ENCODE measurements at places on chromosomes 2 and 18.

- DNase-seq, result no peak
These were observed 110.1 kb upstream of the SMAD2 start for GRCh38 chr18:48040457-48041110.

DNA sequence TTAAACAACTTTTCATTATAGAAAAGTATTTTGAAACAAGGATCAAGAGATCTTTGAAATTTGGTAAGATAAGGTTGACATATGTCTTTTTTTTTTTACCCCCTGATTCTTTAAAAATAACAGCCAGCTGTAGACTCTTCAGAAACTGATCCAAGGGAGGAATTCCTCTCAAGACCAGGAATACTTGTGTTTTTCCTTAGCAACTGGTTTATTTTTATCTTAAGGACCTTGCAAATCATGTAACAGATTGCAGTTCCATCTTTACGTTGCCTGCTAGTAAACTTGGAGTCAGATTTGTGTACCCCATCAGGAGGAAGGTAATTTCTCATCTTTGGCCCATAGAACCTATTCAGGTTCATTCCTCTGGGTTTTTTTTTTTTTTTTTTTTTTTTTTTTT lies 71.6 kb downstream of the BOLA3 start:
- no peak for DNase-seq

- no peak for DNase-seq
These were observed 63.4 kb downstream of the NCKAP5 start for GRCh38 chr2:133504566-133505505.

DNA sequence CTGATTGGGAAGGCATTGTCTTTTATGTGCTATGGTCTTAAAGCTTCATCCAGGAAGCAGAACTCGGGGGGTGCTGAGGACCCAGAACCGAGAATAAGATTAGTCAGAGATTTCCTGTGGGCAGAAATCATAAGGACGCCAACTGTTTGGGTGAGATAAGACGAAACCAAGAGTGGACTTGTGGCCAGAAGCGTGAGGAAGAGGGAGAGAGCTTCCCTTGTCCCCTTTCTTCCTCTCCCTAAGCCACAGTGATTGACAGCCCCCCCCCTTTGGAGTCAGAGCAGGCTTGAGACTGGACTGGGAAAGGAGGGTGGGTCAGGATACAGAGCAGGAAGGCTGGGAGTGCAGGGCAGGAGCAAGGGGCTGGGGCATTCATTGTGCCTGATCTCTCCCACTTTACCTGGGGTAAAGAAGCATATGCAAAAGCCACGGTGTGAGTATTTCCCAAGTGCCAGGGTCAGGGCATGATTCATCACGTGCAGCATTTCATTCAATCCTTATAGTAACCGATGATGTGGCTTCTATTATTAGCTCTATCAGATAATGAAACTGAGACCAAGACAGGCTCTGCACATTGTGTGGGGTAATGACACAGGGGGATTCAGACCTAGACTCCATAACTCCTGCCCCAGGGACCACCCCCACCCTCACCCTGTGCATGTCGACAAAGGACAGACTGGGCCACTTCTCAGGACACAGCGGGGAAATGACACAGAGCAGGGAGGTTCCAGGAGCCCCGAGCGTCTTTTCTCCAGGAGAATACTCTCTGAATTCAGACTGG lies 3.0 kb upstream of the IL1RN start:
- DNase-seq, result no peak

- DNase-seq, result no peak
These were observed 29.4 kb upstream of the RNF149 start for GRCh38 chr2:101337877-101338276.

GRCh38 chr2:83253848-83254247 lies 1205.2 kb downstream of the SUCLG1 start:
- DNase-seq, result no peak

DNA sequence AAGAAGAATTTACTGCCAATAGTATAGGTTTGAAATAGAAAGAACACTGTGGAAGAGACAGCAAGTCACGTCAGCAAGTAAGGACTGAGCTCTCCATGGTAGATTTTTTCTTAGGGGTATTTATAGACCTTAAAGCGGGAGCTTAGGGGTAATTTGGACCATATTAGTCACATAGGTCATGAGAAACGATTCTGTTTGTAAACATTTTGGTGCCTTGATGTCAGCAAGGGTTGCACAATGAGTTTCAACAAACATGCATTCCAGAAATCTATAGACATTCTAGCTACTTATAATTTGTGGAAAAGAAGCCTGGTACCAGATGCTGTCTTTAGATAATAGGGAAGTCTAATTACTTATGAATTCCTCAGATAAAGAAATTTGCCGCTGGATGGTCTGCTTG lies 624.7 kb downstream of the TDRD15 start:
- no peak for DNase-seq

GRCh38 chr2:116141891-116142474 lies 1672.5 kb upstream of the DDX18 start:
- no peak for DNase-seq

GRCh38 chr2:119590873-119591272 lies 46.6 kb downstream of the CFAP221 start:
- DNase-seq, result no peak

GRCh38 chr2:70433315-70433714 lies 120.3 kb downstream of the TGFA start:
- DNase-seq, result no peak

GRCh38 chr18:35164133-35164532 lies 76.7 kb upstream of the ZNF397 start:
- no peak for DNase-seq

GRCh38 chr2:101305035-101305434 lies 3.5 kb downstream of the RNF149 start:
- DNase-seq, result no peak

DNA sequence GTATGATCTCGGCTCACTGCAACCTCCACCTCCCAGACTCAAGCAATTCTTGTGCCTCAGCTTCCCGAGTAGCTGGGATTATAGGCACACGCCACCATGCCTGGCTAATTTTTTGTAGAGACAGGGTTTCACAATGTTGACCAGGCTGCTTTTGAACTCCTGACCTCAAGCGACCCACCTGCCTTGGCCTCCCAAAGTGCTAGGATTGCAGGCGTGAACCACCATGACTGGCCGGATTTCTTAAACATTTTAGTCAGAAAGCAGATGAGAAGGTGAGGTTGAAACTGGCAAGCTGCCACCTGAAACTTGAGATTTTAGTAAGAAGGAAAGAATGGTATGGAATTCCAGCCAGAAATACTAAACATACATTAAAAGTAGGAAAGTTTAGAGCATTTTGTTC lies 31.9 kb downstream of the KLHL23 start:
- no peak for DNase-seq

DNA sequence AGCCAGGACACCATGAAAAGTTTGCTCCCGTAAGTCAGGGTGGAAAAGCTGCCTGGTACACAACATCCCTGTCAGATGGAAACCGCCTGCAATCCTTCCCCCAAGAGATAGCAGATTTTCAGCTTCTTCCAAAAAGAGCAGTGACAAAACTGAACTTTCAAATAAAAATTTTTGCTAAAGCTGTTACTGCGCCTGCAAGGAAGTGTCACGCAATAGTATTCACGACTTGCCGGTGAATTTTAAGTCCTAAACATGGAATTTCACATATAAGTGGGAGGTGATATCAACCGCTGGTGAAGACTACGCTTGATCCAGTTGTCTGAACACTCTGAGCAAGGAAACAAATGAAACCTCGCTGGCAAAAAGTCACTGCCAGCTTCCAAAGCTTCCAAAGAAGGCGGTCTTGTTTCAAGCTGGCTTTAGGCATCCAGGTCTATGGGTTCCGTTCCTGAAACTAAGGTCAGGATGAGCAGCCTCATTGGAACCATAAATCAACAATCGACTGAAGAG lies 2.8 kb downstream of the COL6A3 start:
- DNase-seq, result no peak

- DNase-seq, result no peak
These were observed 102.1 kb upstream of the RAB27B start for GRCh38 chr18:54726143-54726542.

DNA sequence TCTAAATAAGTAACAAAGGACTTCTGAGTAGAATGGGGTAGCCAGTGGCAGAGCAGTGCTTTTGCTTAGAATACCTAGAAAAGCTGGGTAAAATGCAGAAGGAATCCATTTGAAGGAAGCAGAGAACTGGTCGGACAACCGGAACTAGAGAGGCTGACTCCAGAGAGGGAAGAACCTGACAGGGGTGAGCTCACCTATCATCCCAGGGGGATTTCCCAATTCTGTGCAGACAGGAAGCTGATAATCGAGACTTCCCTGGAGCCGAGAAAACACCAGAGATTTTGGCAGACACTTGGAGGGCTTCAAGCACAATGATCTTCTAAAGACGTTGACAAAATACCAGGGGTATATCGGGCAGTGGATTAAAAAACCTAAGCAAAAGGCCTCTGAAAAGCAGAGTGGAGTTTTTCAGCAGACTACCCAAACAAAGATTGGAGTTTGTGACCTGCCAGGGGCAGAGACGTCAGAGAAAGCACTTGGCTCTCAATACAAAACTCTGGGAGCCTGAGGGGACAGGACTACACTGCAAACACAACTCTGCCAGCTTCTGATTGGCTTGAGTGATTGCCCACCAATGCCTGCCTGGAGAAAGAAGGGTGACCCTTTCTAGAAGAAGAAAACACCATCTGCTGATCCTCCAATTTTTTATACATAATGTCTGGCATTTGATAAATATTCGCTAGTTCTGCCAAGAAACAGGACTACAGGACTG lies 67.5 kb upstream of the TTN start:
- no peak for DNase-seq

- DNase-seq, result no peak
These were observed 17.5 kb downstream of the KIAA2012 start for GRCh38 chr2:202090530-202090929.

DNA sequence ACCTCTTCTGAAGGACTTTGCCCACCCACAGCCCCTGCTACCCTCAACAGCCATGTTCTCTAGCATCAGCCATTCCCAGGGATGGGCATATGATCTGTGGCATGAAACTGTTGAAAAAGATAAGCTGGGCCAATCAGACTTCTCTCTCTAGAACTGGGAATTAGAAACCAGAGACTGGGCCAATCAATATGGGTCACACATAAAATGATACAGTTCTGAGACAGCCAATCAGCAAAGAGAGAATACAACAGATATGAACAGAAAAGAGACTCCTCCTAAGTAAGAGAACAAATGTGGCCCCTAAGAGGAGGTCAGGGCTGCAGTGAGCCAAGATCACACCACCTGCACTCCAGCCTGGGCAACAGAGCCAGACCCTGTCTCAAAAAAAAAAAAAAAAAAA lies 2.1 kb downstream of the KIDINS220 start:
- no peak for DNase-seq

DNA sequence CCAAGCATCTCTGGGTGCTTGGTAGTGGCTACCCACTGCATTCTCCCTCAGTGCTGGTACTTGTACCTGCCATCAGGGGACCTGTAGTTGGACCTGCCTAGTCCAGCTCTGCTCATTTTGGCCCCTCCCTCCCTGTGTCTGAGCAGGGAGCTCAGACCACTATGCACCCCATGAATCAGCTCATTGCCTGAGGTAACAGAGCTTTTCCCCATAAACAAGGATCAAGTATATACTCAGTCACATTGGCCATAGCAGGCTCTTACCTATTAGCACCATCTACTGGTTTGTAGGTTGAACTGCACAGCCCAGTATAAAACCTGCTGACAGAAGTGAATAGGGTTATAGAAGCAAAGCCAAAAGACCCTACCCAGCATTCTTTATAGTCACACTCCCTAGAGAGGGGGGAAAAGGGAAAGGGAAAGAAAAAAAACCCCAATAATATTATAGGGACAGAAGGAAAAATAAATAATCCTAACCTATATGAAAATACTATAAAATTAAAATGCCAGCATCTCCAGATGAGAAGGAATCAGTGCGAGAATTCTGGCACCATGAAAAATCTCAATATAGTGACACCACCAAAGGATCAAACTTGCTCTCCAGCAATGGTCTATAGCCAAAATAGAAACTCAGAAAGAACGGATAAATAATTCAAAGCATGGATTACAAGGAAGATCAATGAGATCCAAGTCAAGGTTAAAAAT lies 6.9 kb upstream of the FLACC1 start:
- DNase-seq, result no peak

DNA sequence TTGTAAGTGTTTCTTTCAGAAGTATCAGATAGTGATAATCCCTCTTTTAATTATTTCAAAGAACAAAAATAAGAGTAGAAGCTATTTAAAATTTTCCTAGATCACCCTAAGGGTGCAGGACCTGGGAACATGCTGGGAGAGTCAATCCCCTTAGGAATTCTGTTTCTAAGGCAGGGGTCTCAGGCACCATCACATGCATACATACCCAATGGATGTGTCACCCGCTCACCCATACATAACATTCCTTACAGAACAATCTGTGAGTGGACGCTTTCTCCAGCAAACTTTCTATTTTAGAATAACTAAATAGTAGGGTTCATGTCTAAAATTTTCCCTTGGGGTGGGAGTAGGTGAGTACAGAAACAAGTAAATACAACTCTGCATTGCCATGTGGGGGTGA lies 8.4 kb downstream of the DSEL start:
- DNase-seq, result no peak

DNA sequence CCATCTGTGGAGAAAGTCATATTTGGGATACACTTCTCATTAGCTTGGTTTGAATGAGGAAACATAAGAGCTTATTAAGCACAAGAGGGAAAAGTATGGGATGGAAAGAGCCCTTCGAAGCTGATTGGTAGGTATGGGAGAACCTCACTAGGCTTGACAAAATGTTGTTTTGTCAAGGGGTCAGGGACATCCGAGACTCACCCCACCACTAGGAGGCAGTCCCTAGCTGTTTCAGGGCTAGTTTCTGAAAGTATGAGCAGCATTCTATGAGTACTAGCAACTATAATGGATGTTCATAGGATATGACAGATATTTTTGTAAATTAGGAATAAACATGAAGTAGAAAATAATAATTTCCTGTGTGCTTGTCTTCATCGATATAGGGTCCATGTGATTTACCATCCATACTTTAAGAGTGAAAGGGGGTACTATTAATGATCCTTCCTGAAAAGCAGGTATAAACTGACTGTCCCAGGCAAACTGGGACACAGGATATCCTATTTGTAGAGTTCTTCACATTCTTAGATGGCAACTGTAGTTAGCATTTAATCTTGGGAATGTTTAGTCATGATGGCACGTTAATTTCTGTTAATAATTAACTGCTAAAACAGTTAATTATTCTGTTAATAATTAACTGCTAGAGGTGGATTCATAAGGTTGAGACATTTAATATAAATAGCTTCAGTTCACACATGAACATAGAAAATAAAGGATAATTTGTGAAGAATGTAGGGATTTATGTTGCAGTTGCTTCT lies 28.4 kb downstream of the OTX1 start:
- DNase-seq, result no peak

DNA sequence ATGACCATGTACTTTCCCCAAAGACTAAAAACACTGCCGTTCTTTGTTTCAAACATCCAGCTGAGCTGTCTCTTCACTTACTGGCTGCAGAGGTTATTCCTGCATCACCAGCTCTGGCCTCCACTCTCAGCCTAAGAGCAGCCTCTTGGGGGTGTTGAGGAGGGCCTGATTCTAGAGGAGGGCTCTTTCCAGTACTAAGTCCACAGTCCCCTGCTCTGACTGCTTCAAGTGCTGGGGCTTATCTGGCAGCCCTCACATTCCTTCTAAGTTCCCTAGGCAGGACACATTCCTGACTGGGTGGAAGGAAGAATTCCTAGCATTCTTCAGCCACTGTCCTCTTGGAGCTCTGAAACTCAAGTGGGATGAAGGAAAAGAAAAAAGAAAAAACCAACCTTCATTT lies 32.9 kb upstream of the EHBP1 start:
- DNase-seq, result no peak

GRCh38 chr2:160278879-160279177 lies 78.8 kb upstream of the ITGB6 start:
- no peak for DNase-seq

- DNase-seq, result no peak
These were observed 103.1 kb downstream of the SH3BP4 start for GRCh38 chr2:235054919-235055318.
